ENCODE measurements at places on chromosomes 7 and 10.
A peak's percentile ranks its signal among the peaks of the same experiment; 100 is the strongest.

GRCh38 chr10:102479651-102480050 is 22.9 kb downstream of the ACTR1A start:
- no peak for DNase-seq

GRCh38 chr7:92872701-92873100 is 36.3 kb upstream of the CDK6 start:
- DNase-seq, result peak; percentile 48

DNA sequence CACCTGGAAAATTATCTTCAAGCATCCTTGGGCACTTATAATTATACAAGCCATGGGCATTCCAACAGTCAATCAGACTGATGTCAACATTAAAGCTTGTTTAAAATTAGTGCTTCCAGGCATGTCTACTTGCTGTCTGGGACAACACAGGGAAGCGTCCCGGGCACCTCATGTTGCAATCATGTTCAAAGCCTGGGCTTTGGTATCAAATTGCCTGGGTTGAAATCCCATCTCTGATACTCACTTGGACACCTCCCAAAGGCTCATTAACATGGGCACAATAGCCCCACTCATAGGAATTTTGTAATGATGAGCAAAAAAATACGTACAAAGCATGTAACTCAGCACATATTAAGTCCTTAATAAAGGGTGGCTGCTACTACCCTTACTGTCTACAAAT is 14.4 kb downstream of the AIFM2 start:
- no peak for DNase-seq

GRCh38 chr7:90568213-90568612 is 27.9 kb upstream of the CDK14 start:
- DNase-seq, result no peak

DNA sequence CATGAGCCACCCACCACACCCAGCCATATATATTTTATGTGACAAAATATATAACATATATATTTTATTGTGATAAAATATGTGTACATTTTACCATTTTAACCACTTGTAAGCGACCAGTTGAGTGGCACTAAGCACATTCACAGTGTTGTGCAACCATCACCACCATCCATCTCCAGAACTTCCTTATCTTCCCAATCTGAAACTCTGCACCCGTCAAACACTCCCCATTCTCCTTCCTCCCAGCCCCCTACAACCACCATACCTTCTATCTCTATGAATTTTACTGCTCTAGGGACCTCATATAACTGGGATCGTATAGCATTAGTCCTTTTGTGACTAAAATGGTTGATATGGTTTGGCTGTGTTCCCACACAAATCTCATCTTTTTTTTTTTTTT is 20.8 kb upstream of the CYTH3 start:
- no peak for DNase-seq

GRCh38 chr10:29403208-29403607 is 114.3 kb downstream of the LYZL1 start:
- DNase-seq, result no peak

- DNase-seq, result peak; percentile 62
Observed at GRCh38 chr7:76155938-76156337, 45.8 kb upstream of the SRRM3 start.

- DNase-seq, result no peak
Observed at GRCh38 chr7:139635526-139636302, 112.2 kb downstream of the CLEC2L start.

GRCh38 chr10:101901340-101901739 is 57.7 kb upstream of the KCNIP2 start:
- no peak for DNase-seq

DNA sequence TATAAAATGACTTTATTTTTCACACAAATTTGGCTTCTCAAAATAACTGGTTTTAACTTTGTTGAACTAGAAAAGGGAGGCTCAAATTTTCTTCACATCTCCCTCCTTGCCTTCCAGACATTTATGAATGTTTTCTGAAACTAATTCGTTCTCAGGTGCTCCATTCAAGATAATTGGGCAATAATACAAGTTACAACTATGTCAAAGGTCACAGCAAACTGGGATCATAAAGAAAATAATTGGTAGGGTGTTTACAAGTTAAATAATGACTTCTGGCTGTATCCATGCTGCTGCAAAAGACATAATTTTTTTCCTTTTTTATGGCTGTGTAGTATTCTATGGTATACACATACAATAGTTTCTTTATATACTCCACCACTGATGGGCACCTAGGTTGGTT is 75.3 kb downstream of the MINPP1 start:
- no peak for DNase-seq

DNA sequence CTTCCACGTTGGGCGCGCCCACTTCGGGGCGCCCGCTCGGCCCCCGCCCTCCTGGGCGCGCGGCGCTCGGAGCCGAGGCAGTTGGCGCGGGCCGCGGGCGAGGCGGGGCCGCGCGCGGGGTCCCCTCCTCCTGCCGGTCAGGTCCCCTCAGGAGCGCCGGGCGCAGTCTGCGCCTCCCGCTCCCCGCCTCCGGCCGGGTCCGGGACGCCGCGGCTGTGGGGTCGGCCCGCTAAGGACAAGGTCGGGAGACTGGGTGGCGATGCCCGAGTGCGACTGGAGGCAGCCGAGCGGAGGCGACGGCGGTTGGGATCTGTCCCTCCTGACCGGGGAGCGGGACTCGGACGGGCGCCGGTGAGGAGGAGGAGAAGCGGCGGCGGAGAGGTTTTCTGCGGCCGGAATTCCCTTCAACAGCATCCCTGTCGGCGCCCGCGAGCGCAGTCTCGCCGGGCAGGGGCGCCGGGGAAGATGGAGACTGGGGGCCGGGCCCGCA is at the start of gene ATRNL1:
Gene ATRNL1 (plus strand): TSS at position 80 of the 490 bp plus-strand sequence. CDS start 386 bp downstream, at position 466.
- no peak for DNase-seq

DNA sequence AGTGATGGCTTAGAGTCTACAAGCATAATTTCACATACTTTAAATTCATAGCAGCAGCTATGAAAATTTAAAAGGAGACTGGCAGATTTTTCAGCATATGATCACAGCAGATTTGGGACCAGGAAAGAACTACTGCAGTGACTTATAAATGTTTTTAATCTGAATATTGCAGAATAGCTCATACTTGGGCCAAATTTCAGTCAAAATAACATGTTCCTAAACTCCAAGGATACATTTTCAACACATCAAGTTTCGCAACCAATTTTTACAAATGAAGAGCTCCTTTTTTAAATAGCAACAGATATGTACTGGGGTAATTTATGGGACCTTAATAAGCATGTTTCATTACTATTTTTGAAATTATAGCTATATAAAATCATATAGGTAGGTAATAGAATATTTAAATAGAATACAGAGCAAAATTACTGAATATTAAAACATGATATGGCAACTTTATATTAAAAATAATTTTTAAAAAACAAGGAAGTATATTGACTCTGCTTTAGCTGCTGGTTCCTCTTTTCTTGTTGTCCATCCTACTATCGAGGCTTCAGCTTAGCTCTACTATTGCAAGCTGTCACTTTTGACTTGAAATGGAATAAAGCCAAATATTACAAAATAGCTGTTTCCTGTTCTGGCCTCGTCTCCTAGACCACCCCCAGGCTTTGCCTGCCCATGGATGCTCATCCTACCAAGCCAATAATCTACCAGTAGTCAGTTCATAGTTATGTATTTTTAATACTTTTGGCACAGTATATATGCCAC is 123.1 kb downstream of the NRBF2 start:
- peak; percentile 63 for DNase-seq

- peak; percentile 100 for DNase-seq
Observed at GRCh38 chr7:101882005-101882421, 64.6 kb downstream of the CUX1 start.

GRCh38 chr7:33073243-33073642 is 10.7 kb upstream of the NT5C3A start:
- no peak for DNase-seq

- no peak for DNase-seq
Observed at GRCh38 chr7:78747592-78747991, 705.9 kb downstream of the MAGI2 start.

- no peak for DNase-seq
Observed at GRCh38 chr7:25611196-25611595, 382.9 kb upstream of the NPVF start.

GRCh38 chr7:88223265-88223664 is 3.4 kb upstream of the SRI start:
- no peak for DNase-seq

- DNase-seq, result no peak
Observed at GRCh38 chr10:60399328-60399727, 9.7 kb upstream of the ANK3 start.

DNA sequence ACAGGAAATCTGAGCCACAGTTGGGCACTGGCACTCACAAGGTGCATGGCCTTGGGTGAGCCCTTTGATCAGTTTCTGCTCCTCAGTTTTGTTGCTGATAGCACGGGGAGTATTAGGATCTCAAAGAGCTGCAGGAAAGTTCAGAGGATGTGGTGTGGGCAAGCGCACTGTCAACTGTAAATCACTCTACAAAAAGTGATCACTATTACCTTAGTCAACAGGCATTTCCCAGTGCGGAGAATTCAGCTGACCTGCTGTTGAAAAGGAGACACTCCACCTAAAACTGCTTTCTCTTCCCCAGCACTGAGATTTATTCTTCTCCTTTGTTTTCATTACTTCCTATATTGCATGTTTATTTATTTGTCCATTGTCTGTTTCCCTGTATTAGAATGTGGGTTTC is 331.0 kb downstream of the PRPF18 start:
- DNase-seq, result no peak

- DNase-seq, result no peak
Observed at GRCh38 chr10:24681572-24682088, 42.1 kb downstream of the ARHGAP21 start.

DNA sequence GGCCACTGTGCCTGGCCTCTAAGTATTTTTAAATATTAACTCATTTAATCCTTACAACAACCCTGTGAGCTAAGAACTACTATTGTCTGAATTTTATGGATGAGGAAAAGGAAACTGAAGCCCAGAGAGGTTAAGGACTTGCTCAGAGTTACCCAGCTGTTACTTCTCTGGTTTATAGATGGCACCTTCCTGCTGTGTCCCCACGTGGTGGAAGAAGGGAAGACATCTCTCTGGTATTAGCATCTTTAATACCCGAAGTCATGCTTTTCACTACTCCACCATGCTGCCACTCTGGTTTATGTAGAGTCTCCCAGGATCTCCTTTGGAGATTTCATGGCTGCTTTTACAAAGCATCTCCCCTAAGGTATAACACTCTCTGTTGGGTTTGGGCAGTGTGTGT is 105.5 kb upstream of the MKLN1 start:
- DNase-seq, result no peak

- DNase-seq, result no peak
Observed at GRCh38 chr7:94022550-94022949, 18.4 kb upstream of the BET1 start.

DNA sequence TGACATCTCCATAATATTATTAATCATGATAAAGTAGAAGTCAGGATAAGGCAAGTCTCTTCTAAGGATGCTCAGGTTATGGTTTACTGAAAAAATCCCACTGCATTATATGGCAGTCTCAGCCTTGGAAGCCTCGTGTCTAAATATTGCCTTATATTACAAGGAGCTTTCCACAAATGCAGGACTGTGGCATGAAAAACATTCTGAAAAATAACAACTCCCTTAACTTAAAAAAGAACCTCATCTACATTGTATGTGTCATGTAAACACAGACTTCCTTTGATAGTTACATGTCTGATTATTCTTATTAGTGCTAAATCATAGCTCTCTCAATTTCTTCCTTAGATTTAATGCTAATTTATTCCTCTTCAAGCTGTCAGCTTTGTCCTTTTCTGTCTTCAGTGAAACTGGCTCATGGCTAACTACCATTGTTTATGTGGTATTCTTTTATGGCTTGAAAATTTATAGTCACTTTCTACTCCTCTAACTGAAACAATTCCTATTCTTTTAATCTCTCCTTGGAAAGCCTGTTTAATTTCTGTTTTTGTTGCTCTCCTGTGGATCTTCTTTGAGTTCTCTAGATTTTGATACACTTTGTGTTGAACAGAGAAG is 156.1 kb downstream of the KIF20B start:
- DNase-seq, result no peak

DNA sequence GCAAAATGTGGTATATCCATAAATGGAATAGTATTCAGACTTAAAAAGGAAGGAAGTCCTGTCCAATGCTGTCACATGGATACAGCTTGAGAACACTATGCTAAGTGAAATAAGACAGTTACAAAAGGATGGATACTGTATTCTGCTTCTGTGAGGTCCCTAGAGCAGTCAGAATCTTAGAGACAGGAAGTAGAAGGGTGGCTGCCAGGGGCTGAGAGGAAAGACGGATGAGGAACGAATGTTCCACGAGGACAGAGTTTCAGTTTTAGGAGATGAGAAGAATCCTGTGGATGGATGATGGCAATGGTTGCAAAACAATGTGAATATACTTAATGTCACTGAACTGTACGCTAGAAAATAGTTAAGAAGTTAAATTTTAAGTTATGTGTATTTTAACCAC is 3.8 kb downstream of the PRKCQ start:
- DNase-seq, result no peak

- DNase-seq, result no peak
Observed at GRCh38 chr7:156703773-156704482, 63.4 kb downstream of the RNF32 start.

GRCh38 chr10:96236090-96236478 is 35.3 kb downstream of the BLNK start:
- no peak for DNase-seq

GRCh38 chr7:136693166-136694119 is 175.0 kb upstream of the CHRM2 start:
- DNase-seq, result no peak

DNA sequence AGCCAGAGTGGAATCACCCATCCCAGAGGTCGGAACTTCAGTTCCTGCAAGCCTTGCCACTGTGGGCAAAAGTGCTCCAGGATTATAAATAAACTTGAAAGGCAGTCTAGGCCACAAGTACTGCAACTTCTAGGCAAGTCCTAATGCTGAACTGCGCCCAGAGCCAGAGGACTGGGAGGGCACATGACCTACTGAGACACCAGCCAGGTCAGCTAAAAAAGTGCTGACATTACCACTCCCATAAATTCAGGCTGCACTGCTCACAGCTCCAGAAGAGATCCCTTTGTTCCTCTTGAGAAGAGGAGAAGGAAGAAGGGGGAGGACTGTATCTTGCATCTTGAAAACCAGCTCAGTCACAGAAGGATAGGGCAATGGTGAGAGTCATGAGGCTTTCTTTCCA is 1084.1 kb upstream of the PHF14 start:
- no peak for DNase-seq

GRCh38 chr7:39271402-39271801 is 293.7 kb downstream of the POU6F2 start:
- DNase-seq, result peak; percentile 16

DNA sequence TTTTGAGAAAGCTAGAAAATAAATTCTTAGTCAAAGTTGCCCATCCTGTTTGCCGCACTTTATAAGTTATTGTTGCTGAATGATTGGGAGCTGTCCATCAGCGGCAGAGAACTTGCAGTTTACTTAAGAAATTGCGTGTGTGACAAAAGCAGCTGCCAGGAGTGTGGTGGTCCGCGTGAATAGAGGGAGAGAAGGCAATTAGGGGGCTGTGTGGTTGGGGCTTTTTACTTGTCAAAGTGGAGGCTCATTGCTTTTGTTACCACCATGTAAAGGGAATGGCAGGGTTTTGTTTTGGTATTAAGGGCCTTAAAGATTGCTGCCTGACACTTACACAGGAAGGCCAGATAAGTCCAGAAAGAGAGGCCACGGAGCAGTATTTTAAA is 177.8 kb downstream of the TCF7L2 start:
- no peak for DNase-seq
